ENCODE measurements at places on chromosomes 2 and 18.
A peak's percentile ranks its signal among the peaks of the same experiment; 100 is the strongest.

DNA sequence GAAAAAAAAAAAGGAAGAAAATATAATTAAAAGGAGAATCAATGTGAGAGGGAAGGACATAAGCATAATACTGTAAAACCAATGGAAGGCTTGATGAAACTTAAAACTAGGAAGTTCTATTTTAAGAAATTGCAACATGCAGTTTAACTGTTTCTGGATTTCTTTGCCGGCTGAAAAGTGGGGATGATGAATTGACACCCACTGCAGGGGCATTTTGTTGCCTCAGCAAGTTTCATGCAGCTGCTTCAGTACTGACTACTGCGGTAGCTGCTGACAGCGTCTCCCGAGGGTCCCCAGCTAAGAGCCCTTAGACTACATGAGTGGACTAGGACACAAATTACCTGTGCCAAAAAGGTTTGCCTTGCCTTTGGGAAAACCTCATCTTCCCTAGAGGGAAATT lies 69.2 kb downstream of the B3GNT2 start:
- no peak for DNase-seq

- no peak for DNase-seq
Observed at GRCh38 chr18:9991011-9992000, 77.5 kb downstream of the VAPA start.

DNA sequence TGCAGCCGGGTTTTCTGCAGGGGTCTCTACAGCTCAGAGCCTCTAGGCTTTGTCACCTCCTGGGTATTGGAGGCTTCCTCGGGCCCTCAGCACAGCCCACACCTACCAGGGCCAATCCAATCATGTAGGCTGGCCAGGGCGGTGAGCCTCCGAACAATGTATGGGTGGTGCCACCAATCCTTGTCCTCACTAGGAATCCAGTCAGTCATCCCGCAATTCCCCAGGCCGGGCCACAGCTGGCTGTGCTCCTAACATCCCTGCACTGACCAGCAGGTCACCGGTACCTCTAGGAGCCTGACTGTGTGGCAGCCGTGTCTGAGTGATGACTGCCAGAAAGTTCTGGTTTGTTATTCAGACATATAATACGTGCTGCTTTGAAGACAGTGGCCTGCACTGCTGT lies 129.4 kb downstream of the SH3RF3 start:
- DNase-seq: no peak

GRCh38 chr18:5439986-5440696 lies 103.7 kb downstream of the EPB41L3 start:
- no peak for DNase-seq

GRCh38 chr18:8221452-8221851 lies 387.8 kb upstream of the RAB12 start:
- DNase-seq: no peak

GRCh38 chr18:42534313-42534712 lies 579.3 kb downstream of the PIK3C3 start:
- no peak for DNase-seq

DNA sequence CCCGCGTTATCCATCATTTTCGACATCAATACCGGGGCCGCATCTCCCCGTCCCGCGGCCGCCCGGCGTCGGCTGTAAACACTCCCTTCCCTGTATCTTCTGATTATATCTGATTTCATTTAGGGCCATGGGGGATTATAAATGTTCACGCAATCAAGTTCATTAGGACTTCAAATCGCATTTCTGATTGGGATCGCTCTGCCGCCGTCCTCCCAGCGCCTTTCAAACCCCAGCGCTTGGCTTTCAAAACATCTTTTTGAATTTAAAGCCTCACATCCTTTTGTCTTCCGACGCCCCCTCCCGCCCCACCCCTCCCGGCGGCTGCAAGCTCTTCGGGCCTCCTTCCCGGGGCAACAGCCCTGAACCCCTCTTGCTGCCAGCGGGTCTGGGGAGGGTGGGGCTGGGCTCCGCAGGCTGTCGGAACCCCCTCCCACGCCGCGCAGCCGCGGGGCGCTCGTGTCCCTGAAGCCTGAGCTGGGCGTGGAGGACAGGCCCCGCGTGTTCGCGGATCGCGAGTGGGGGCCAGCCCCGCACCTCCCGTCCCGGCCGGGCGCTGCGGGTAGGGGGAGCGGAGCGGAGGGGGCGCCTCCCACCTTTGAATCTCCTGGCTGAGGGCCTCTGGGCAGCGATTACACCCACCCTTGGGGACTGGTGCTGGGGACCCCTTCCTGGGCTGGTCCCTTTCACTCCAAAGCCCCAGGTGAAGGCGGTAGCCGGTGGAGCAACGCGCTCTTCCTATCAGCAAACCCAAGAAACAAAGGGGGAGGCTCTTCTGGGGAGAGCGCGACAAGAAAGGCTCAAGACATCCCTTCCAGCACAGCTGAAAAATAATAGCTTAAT lies 11.3 kb upstream of the GBX2 start:
- peak; percentile 67 for DNase-seq

- DNase-seq: no peak
Observed at GRCh38 chr2:37599688-37600525, 71.5 kb downstream of the CDC42EP3 start.

GRCh38 chr2:219180961-219181360 lies 2.9 kb downstream of the RETREG2 start:
- no peak for DNase-seq

DNA sequence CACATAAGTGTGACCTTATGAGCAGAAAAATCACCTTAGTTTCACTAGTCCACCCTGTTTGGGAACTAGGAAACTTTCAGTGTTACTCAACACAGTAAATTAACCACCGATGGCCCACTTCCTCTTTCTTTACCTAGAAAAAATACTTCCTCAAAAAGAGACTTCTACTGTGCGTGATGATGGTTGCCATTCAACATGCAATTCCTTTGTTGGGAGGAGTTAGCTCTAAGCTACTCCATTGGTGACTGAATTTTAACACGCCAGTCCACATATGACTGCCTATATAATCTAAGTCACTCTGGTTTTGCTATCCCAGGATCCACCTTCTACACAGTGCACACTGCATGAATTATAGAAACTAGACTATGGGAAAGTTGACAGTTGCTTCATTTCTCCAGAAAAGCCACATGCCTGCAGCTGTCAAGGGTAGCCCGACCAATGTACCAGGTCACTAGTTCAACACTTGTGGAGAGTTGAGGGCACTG lies 47.8 kb upstream of the REG3G start:
- DNase-seq: no peak

DNA sequence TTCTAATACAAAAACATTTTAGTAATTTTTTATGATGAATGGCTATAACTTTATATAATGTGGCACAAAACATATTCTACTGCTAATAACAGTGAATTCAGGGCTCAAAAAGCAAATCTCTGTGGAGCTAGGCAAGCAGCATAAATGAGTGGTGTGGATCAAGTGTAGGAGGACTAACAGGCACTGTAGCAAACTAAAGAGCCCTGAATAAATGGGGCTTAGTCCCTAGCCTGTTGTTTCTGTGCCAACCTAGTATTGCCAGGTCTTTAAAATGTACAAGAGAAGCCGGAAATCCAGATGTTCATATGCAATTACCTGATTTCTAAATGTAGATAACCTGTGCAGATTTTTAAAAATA lies 18.5 kb downstream of the REL start:
- DNase-seq: no peak

GRCh38 chr2:228689053-228689452 lies 507.6 kb upstream of the SPHKAP start:
- peak; percentile 24 for DNase-seq

All from ACHN (cell line).